Nephron progenitor cell (in vitro differentiated cells): ENCODE measurements at places on chromosomes 1 and 21.

- DNase-seq: peak; percentile 2
Observed at GRCh38 chr1:228339766-228340685, 66.6 kb downstream of the TRIM11 start.

GRCh38 chr1:92486251-92487077 lies at the start of gene GFI1:
Gene GFI1, minus strand, starts transcription at chr1:92486925. Its CDS starts 3,438 bp downstream, at chr1:92483487.
- peak; percentile 68 for DNase-seq

- DNase-seq: no peak
Observed at GRCh38 chr1:208787219-208787618, 543.0 kb upstream of the PLXNA2 start.

DNA sequence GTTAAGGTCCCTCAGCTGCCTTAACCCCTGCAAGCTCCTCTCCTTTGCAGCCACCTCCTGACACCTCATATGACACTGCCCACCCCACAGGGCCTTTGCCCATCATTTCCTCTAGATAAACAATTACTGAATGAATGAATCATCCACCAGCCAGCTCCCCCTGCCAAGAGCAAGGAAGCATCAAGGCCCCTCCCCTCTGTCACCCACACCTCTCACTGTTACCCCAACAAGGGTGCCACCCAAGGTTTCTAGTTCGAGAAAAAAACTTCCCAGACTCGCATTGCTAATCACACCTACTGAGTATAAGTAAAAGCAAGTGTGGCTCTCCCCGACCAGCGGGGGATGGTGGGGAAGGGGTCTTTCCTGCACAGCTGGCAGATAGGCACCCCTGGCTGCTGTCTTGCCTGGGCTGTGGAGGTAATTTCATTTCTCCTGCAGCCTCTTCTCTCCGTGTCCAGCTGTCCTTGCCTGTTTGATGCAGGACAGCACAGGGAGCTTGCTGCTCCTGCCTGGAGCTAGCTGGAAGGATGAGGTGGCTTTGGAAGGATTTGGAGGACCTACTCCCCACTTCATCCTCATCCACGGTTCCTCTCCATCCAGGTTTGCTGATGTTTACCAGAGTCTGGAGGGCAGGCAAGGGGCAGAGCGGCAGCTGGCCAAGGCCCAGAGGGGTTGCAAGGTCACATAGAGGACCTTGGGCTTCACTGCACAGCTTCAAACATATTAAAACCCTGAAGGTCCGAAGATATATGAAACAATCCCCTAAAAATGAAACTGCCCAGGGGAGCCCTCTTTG lies 33.1 kb upstream of the LBR start:
- no peak for DNase-seq

GRCh38 chr1:193568512-193568911 lies 382.1 kb upstream of the B3GALT2 start:
- DNase-seq: no peak

DNA sequence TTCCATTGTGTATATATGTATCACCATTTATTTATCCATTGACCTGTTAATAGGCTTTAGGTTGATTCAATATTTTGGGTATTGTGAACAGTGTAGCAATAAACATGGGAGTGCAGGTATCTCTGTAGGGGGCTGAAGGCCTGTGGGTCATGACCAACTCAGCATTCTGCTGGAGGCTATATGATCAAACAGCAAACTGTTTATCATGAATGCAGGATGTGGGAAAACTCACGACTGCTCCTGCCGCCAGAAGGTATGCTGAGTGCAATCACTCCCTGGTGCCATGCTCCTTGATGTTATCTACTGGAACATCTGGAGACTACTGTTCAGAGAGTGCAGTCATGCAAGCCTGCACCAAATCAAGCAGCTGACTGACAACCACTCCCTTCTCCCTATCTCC lies 275.2 kb downstream of the COL11A1 start:
- DNase-seq: no peak

GRCh38 chr1:185396126-185396525 lies 79.1 kb upstream of the IVNS1ABP start:
- no peak for DNase-seq

- no peak for DNase-seq
Observed at GRCh38 chr1:48730164-48730910, 46.4 kb downstream of the BEND5 start.

DNA sequence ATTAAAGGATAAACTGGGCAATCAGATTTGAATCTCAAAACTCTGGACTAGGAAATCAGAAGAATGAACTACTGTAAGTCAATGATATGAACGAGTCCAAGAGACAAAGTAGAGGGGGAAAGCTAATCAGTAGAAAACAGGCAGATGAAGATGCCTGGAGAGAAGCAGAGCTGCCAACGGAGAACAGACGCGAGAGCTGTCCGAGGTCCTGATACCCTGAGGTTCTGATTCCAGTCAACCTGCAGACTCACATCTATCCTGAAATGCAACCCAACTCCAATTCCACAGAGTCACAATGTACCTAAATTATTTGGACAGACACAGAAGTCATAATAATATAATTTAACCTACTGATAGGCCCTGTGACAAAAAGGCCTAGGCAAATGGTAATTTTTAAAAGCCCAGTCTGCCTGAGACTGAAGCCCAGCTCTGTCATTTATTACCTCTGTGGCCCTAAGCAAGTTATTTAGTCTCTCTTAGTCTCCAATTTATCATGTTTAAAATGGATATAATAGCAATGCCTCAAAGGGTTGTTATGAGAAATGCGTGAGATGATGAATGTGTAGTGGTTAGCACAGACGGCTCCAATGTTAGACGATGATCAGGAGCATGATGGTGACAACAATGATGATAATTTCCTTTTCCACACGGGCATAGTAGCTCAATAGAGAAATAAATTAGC lies 33.4 kb downstream of the RGS7 start:
- DNase-seq: peak; percentile 88
